Stimulated activated CD4-positive, alpha-beta T cell treated with anti-CD3 and anti-CD28 coated beads, TNF-alpha, amount 100 ng/mL, for 1 hour (primary cell): ENCODE measurements at places on chromosomes 13 and 19.
A peak's percentile ranks its signal among the peaks of the same experiment; 100 is the strongest.

GRCh38 chr13:109412283-109412901, 374.0 kb downstream of the IRS2 start:
- no peak for DNase-seq

DNA sequence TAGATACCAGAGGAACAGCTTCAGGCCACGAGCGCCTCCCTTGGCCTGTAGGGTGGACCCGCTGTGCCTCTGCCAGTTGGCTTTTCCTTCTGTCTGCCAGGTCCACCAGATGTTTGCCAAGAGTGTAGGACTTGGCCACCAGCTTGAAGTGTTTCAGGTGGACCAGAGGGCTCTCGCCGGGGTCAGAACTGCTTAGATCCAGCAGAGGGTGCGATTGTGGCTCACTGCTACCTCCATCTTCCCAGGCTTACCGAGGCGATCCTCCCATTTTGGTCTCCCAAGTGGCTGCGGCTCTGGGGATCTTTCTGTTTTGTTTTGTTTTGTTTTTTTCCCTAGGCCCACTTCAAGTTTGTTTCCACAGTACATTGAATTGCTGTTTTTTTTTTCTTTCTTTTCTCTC, 23.0 kb upstream of the ZNF730 start:
- DNase-seq: no peak

DNA sequence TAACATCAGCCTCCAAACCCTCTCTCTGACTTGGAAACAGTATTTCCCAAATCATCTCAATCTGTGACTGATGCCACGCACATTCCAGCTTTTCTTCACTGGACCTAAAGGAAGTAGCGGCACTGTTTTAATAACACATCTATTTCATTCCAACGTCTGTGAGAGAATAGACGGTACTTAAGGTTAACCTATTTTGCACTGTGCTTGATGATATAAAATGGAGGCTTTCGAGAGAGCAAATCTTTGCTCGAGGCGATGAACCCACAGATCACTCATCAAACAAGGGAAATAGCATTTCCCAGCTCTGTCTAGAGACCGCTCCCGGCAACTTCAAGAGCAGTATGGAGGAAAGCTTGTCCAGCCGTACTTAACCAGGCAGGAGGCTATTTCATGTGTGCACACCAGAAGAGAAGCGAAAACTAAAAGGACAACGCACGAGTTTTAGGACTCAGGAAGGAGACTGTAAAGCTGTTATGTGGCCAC, 2.9 kb downstream of the UBL3 start:
- no peak for DNase-seq

GRCh38 chr13:49625392-49626079, 2.8 kb upstream of the ARL11 start:
- no peak for DNase-seq

- DNase-seq: no peak
Measured at GRCh38 chr19:43778651-43779050, 2.1 kb downstream of the KCNN4 start.

DNA sequence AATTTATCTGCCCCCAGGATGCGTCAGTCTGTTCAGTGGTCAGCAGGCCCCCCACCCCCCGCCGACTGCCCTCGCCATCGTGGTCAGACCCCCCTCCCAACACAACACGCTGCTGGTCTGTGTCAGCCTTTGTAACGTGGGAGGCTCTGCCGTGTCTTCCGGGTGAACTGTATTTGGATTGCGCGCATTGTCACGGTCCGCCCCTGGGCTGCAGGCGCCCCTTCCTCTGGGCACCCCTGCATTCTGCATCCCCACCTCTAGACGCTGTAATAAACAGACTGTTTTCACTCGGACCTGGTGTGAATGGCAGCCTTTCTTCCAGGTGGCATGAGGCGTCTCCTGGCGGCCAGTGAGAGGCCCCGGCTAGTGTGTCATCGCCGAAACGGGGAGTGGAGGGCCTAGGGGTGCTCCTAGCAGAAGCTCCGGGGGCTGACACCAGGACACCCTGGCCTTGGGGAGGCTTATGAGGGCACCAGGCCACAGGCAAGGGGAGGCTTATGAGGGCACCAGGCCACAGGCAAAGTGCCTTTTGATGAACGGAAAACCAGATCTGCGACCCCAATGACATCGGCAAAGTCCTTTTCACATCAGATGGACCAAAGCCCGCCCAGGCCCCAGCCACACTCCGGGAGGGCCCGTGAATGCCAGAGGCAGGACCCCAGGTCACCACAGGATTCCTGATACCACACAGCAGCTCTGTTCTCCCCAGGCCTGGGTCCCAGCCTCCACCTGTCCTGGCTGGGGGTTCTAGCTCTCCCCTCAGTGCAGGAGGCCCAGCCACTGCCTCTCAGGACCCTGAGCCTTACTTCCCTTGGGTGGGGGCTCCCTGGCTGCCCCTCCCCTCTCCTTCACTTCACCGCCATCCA, 3.6 kb downstream of the PLEKHJ1 start:
- DNase-seq: no peak

DNA sequence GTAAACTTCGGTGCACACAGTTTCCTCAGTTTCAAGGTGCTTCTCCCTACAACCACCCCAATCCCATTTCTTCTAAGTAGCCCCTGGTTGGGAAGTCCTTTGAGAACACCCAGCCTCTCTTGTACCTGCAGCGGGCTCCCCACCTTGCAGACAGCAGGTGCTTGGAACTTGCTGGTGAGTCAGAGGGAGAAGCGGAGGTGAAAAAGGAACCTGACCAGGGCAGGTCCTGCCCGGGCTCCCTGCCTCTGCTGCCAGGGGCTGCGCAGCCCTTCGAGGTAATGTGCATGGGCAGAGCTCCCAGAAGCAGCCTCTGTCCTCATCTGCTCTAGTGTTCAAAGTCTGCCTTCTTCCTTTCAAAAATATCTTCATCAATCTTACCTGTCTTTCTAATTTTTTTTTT, 274.0 kb upstream of the SOX1 start:
- DNase-seq: no peak

DNA sequence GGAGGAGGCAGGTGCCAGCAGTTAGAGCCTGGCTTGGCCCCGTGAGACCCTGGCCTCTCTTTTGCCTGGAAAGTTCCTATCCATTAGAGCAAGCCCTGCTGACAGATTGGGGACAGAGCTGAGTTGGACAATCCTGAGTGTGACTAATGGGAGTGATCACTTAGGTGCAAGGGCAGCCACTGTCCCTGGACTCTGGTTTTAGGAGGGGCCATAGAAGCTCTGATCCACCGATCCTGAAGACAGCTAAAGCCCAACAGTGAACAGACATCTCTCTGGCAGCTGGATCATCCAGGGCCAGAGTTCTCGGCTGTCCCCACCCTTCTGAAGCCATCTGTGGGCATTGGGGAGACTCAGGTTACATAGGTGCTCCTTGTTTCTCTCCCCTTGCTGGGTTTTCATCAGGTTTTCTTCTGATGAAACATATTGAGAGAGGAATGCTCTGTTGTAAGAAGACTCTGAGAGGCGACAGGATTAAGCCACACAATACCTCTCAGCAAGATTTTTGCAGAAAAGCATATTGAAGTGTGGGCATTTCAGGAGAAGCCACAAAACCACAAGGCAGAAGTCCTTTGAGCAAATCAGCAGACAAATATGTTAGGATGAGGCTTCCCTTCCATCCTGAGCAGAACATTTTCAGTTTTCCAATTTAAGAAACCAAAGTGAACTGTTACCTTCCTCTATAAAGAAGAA, 288.0 kb upstream of the MAB21L1 start:
- no peak for DNase-seq

- DNase-seq: peak; percentile 70
Measured at GRCh38 chr19:57320180-57321084, at the start of gene ZNF543. TSS of gene ZNF543 (plus strand) at chr19:57320472. CDS start at chr19:57320854, 382 bp downstream.

DNA sequence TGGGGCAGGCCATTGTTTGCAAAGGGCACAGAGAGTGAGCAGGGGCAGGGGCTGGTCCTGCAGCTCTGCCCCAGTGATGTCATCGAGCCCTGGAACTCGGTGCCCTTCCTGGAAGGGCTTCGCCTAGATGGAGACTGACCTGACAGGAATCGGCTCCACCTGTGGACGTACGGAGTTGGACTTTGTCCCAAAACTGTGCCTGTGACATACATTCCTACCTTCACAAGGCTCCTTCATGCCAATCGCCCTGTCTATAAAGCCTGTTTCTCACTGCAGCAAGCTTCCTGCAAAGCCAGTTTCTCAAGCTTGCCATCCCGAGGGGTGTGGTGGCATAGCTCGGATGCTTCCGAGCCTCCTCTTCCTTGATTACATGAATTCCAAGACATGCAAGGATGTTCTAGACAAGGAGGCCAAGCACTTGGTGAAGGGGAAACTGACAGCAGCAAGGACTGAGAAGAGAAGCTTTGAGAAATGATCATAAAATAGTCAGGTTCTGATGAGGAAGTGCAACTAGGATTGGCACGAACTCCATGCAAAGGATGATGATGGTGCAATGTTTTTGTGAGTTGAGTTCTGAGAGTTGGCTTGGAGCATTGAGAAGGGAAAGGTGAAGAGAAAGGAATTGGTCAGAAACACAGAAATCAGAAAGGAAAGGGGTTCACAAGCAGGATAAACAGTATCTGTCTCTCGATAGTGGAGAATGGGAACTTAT, 73.6 kb upstream of the STK24 start:
- no peak for DNase-seq

DNA sequence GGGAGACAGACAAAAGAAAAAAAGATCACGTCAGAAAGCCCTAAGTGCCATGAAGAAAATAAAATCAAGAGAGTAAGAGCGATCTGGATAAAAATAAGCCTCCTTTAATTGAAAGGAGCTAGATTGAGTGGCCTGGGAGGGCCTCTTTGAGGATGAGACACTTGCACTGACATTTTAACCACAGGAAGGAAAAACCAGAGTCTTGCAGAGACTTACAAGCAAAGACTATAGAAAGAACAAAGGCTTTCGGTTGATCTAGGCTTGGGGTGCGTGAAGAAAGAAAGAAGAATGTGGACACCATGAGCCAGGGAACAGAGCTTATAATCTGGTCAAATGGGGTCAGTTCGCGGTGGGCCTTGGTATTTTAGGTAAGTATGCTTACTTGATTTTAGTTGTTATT, 342.7 kb downstream of the COG6 start:
- DNase-seq: no peak

GRCh38 chr13:74289861-74290773, 155.9 kb upstream of the KLF12 start:
- DNase-seq: no peak

GRCh38 chr13:24008679-24009078, 111.4 kb upstream of the C1QTNF9B start:
- DNase-seq: no peak

GRCh38 chr19:28543244-28543776, 669.6 kb downstream of the UQCRFS1 start:
- DNase-seq: no peak

DNA sequence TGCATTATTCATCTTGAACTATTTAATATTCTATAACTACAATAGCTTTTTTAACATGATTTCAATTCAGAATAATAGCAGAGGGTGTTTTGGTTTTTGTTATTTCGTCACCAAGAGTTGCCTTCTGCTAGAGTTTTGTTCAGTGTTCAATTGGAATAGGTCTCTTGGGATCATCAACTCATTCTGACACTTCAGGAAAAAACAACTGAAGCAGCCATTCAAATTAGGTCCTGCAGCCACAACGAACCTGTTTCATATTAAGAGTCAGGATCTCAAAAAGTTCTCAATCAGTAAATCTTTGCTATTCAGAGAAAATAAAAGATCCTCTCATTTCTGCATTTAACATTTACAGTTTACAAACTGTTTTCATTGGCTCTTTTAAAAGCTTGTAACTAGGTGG, 2.4 kb upstream of the CHAMP1 start:
- no peak for DNase-seq

GRCh38 chr13:92767468-92767867, 459.1 kb upstream of the GPC6 start:
- no peak for DNase-seq

- DNase-seq: no peak
Measured at GRCh38 chr19:46911456-46911855, 50.7 kb downstream of the ARHGAP35 start.

- DNase-seq: peak; percentile 8
Measured at GRCh38 chr19:44447916-44448674, at the start of gene ZNF229. TSS of gene ZNF229 (minus strand) at chr19:44448472. CDS start at chr19:44442847, 5,625 bp downstream.

DNA sequence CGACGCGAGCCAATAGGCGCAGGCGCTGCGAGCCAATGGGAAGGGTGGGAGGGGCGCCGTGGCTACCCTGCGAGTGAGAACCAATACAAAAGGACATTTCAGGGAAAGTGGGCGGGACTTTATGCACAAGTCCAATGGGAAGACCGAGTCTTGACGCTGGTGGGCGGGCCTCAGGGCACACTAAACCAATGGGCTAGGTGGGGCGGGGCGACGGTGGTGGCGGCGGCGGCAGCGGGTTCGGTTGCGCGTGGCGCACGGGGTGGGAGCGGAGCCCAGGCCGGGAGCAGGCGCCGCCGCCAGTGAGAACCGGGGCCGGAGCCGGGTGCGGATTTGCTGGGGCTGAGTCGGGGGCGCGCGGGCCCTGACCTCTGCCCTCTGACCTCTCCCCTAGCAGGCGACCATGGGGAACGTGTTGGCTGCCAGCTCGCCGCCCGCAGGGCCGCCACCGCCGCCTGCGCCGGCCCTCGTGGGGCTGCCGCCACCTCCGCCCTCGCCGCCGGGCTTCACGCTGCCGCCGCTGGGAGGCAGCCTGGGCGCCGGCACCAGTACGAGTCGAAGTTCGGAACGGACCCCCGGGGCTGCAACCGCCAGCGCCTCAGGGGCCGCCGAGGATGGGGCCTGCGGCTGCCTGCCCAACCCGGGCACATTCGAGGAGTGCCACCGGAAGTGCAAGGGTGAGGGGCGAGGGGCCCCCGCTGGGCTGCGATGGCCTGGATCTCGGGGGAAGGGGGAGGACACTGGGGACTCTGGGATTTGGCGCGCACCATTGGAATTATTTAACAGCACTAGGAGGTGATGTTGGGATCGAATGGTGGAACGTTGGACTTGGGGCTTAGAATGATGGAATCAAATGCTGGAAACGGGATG, at the start of gene TOMM40:
Gene TOMM40, plus strand, starts transcription at position 239 of the 867 bp plus-strand sequence. Its CDS starts 162 bp downstream, at position 401.
- DNase-seq: peak; percentile 100

GRCh38 chr13:95221971-95222732, 79.1 kb downstream of the ABCC4 start:
- DNase-seq: no peak

DNA sequence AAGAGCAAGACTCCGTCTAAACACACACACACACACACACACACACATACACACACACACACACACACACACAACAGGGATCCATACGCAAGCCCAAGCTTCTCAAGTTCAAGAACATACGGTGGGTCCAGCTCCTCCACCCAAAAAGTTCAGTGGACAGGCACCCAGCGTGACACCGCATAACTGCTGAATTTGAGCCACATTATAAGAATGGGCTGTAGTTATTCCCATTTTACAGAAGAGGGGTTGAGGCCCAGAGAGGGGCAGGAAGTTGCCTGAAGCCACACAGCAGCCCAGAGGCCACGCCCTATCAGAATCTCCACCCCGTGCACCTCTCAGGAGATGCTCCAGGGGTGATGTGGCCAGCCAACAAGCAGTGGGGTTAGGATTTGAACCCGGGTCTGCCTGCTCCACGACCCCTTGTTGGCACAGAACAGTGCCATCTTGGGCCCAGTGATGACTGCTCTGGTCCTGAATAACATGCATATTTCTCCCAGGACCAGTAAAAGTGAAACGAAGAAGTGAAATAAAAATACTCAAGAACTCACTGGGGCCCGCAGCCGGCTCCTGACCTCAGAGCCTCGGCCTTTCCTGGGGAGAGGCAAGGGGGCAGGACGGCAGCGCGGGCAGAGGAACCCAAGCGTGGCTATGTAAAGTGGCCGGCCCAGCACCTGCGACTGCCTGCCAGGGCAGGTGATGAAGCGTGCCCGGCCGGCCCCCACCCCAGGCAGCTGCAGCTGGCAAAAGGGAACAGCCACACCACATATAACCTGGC, 61.9 kb downstream of the AP1M1 start:
- DNase-seq: no peak
